ENCODE measurements at places on chromosomes 6 and 20.

GRCh38 chr6:41523915-41524633, 22.1 kb upstream of the FOXP4 start:
- DNase-seq: no peak

GRCh38 chr6:130457605-130458004, 91.8 kb downstream of the TMEM200A start:
- no peak for DNase-seq

DNA sequence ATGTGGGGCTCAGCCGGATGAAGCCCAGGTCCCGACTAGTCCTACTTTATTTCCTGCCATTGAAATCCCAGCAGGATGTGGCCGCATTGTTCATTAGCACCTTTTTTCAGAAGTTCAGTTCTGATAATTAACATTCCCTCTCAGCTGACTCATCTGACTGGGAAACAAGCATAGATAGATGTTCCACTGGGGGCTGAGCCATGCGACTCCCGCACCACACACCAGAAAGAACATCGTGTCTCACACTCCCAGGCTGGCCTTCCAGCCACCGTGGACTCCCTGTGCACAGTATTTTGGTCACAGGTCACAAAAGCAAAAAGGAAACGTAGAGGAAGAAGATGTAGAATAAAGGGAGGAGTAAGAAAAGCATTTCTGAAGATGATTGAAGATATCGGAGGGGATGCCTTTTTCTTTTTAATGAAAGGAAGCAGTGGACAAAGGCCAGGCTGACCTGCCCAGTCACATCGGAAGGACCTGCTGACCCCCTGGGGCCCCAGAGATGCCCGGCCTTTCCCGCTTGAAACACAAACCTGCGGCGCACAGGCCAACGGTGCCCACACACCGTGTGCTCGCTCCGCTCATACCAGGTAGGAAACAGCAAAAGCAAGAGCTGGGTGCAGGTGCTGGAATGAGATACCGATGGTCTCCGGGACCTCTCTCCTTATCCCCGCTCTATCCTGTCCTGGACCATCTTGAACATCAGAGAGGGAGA, 11.8 kb downstream of the RPS6KA2 start:
- no peak for DNase-seq

DNA sequence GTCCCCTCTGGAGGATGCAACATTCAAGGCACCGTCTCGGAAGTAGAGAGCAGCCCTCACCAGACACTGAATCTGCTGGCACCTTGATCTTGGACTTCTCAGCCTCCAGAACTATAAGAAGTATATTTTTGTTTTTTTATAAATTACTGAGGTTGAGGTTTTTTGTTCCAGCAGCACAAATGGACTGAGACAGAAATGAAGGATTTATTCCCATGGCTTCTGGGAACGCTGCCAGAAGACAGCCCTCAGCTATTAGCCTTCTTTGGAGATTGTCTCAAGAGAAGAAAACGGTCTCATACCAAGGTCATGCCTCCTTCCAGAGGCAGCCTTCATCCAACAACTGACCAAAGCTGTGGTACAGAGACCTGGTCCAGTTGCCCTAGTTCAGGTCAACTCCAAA, 85.4 kb downstream of the CHMP4B start:
- no peak for DNase-seq

GRCh38 chr6:81265106-81265505, 487.4 kb downstream of the TENT5A start:
- no peak for DNase-seq

DNA sequence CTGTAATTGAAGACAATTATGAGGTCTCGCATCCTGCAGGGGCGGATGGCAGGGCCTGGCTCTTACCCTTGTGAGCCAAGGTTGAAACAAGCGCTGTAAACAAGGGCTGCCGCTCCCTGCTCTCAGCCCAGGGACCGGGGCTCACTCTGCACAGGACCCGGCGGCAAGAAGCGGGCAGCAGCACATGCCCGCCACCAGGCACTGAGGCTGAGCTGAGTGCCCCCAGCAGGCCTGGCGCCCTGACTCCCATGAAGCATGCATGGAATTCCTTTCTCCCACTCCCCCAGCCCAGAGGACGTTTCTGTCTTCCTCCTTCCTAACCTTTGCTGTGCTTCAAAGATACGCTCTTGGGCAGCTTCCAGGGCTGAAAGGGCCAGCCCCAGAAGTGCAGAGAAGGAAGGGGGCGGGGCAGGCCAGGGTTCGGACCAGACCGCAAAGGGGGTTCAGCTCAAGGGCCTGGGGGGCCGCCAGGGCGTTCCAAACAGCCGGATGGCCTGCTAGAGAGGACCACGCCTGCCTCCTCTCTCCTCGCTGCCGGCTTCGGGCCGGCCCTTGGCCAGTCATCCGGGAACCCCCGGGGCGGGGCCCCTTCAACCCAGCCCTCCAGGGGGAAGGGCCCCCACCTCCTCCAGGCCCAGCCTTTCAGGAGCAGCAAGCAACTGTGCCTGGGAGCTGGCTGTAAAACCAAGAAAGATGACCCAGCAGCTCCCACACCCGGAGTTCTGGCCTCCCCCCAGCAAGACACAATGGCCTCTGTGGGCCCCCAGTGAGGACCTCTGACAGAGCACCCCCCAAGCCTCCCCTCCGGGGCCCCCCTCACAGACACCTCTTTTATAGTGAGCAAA, 109.9 kb downstream of the NOL4L start:
- peak; percentile 83 for DNase-seq

DNA sequence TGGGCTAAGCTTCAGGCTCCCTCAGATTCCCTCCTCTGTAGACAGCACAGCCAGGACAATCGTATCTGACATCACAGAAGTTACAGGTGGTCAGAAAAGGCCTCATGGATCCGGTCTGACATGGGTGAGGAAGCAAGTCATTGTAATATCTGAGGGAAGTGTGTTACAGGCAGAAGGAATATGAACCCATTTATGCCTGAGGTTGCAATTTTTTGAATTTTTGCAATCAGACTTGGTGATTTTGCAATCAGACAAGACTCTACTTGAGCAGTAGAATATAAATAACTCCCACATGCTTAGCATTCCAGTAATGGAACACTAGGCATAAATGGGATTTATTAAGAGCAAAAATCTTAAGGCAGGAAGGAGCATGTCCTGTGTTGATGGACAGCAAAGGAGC, 52.1 kb downstream of the CBLN4 start:
- no peak for DNase-seq

DNA sequence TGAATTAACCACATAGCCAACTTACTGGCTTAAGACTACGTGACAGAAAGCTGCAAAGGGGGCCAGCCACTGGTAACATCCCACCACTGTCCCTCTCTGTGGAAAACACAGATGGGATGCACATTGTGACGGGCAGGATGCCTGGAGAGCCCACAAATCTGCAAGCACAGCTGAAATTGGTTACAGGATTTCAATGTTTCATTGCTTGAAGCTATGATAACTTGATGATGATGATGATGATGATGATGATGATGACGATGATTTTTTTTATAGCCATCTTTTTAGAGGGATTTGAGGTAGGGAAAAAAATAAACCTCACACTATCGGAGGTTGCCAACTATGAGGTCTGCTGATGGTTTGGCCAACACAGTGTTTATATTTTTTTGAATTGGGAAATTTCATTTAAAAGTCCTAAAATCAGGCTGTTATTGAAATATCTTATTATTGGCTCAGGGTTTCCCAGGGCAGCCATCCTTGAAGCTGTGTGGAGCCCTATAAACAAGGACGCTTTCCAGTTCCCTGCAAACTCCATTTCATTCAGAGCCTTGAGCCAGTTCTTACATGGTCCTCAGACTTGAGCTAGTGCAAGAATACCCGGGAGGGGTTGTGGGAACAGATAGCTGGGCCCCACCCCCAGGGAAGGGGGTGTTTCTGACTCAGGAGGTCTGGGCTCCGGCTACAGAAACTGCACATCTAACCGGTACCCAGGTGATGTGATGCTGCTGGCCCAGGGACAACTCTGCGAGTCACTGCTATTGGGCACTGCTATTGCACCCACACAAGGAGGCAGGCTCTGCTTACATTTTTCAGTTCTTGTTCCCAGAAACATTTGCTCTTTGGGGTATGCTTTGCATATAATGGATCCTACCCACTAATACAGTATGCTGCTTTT, 27.1 kb downstream of the BCAS1 start:
- no peak for DNase-seq

GRCh38 chr6:75620381-75621304, 19.0 kb downstream of the SENP6 start:
- DNase-seq: no peak

- DNase-seq: no peak
Measured at GRCh38 chr6:36504982-36505381, 42.3 kb downstream of the STK38 start.

DNA sequence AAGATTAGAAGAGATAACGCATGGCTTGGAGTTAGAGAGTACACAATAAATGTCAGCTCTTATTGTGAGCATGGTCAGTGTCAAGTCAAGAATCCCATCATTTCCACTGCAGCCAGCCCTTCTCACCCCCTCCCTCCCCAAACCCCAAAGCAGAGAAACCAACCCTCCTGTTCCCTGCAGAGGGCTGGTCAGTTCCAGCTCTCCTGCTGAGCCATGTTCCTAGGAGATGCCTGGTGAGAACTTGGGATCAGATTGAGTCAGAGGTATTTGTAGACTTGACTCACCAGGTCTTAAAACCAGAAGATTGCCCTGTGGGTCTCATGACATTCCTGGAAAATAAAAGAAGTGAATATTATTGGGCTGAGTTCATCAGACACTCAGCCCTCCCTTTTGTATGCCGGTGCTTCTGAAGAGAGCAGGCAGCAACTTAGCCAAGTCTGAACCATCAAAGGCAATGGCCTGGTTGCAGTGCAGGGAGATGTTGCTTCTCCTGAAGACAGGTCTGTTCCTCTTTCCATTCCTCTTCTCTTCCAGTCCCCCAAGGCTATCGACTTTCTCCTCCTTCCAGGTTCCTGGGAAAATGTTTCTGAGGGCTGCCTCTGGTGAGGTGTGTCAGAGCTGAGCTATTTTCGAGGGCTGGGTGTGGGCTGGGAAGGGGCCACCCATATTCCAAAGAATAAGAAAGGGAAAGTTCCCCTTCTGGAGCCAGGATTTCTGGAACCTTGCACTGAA, 278.2 kb upstream of the SUPT3H start:
- no peak for DNase-seq

DNA sequence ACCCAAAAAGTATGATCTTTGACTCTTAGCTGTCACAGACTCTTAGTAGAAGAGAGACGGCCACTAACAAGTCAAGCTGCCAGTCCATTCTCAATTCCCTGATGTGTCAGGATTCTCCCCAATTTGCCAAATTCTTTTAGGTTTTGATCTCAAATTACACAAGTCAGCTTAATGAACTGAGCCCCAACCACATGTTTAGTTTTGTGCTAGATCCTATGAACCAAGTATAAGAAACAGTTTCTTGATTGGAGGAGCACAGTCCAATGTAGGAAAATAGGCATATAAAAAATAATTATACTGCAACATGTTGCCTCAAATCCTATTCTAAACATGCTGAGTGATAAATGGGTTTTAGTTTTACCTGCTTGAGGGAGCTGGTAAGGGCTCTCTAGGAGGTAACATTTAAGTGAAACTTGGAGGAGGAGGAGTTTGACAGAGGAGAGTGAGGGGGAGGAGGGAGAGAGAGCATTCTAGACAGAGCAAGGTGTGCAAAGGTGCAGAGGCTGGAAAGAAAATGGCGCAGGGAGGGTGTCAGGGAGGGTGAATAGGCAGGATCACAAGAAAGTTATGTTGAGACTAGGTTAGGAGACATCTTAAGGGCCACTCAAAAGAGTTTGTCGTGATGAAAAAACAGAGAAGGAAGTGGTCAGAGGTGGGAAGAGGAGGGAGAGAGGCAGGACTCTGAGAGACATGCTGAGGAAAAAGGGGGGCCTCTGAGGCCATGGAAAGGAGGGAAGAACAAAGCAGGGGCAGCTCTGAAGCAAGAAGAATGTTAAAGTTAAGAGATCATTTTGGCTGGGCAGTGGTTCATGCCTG, 22.8 kb upstream of the FAM83C start:
- no peak for DNase-seq

DNA sequence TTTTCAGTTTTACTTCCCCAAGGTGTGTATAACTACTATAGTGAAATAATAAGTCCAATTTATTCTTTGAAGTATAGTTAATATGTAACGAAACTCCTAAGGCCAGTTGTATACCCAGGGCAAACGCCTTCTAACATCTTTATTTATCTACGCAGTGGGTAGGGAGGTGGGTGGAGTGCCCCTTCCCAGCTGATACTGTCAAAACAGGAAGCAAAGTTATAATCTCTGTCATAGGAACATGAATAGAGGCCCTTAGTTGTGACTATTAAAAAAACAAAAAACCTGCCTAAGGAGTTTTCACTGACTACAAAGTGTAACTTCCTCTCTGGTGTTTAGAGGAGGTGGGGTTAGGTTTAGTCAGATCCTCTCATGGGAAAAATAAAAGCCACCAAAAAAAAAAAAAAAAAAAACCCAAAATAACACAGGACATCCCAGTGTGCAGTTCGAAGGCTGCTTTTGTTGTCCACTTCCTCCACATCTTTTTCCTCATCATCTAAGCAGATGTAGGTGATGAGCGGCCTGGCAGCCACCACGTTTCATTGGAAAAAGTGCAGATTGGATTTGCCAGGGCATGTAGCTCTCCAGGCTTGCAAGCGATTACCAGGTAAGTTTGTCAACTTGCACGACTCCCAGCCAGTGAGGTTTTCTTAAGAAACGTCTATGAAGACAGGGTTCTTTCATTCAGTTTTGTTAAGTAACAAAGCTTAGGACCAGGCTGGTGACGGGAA, 58.7 kb downstream of the UTRN start:
- DNase-seq: peak; percentile 53

- DNase-seq: peak; percentile 40
Measured at GRCh38 chr6:126170978-126171382, 168.9 kb upstream of the CENPW start.

DNA sequence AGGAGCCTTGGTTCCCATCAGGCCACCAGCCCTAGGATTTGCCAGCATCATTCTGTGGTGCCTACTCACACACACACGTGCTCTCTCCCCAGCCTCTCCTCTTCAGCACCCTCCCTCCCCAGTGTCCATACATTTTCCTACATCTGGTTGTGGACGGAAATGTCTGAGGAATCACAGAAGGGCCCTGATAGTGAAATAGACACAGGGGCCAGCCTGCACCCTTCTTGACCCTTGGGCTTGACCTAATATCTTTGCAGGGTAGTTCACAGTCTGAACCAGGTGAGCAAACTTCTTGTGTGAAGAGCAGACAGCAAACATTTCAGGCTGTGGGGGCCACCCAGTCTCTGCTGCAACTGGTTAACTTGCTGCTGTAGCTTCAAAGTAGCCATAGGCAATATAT, 108.5 kb upstream of the NXT1 start:
- DNase-seq: no peak

GRCh38 chr6:53044071-53044470, 21.1 kb upstream of the FBXO9 start:
- no peak for DNase-seq

GRCh38 chr6:106135911-106136571, 49.9 kb downstream of the PRDM1 start:
- no peak for DNase-seq

- DNase-seq: no peak
Measured at GRCh38 chr6:148193063-148193680, 149.5 kb upstream of the SASH1 start.

Data from GM20000 (cell line).